ENCODE measurements at places on chromosomes 2 and 18. TPM values are rescaled to one million over a fixed set of nuclear protein-coding genes. Genes with fewer than 3 reads are reported as not detected.
A peak's percentile ranks its signal among the peaks of the same experiment; 100 is the strongest.

The ROCK1 gene
- polyA plus RNA-seq = 28.5 TPM

The THSD7B gene
- polyA plus RNA-seq = not detected

The ALKAL2 gene
- 0.14 TPM for polyA plus RNA-seq

The DNAH7 gene
- 0.74 TPM for polyA plus RNA-seq

DNA sequence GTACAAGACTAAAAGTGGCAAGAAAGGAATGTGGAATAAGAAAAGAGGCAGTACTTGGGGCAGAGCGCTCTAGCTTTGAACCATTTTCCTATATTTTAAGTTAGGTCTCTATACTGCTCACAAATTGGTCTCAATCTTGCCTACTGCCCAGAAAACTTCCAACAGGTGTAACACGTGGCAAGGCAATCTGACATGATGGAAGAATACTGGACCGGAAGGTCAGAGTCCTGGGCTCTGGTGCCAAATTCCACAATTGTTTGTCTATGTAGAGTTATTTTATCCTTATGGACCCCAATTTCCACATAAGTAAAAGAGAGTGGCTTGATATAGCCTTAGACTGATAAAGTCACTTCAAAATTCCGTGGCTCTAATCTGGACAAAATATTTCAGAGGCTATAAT is 28.9 kb downstream of the NHEJ1 start:
- DNase-seq = no peak

DNA sequence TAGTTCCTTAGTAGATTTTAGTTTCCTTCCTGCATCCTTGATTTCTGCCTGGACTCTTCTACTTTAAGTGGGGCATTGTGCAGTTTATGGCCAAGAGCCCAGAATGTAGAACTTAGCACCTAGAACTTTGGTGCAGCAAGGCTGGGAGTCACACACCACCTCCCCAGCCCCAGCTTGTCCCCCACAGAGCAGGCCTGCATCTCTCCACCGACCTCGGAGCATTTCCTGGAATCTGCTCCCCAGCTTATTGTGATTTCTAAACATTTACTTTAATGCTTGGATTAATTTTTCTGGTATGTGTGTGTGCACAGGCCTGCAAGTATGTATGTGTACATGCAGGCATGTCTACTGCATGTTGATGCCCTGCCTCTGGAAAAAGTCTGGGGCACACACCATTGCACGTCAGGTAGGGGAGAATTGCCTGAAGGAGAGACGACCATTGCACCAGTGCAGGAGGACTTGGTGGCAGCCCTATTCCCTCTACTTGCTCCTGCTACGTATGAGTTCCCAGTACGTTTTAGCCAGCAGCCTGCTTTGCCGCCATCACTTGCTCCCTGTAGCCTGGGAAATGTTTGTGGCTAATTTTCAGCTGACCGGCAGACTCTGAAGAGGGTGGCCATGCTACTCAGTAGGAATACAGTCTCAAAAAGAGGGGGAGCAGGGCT is 419.9 kb upstream of the HS6ST1 start:
- no peak for DNase-seq

DNA sequence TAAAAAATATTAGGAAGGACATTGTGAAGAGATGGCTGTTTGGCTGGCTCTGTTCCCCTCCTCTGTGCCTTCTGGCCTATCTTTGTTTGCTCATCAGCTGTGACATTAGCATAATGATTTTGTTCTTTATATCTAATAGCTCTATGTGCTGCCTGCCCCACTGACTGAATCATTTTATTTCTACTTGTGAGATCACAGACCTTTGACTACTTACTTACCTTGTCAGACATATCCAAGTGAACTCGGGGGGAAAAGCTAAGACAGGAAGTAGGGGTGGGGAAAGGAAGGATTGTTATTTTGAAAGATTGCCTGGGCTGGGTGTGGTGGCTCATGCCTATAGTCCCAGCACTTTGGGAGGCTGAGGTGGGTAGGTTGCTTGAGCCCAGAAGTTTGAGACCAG is 104.2 kb downstream of the ASAP2 start:
- DNase-seq = no peak

DNA sequence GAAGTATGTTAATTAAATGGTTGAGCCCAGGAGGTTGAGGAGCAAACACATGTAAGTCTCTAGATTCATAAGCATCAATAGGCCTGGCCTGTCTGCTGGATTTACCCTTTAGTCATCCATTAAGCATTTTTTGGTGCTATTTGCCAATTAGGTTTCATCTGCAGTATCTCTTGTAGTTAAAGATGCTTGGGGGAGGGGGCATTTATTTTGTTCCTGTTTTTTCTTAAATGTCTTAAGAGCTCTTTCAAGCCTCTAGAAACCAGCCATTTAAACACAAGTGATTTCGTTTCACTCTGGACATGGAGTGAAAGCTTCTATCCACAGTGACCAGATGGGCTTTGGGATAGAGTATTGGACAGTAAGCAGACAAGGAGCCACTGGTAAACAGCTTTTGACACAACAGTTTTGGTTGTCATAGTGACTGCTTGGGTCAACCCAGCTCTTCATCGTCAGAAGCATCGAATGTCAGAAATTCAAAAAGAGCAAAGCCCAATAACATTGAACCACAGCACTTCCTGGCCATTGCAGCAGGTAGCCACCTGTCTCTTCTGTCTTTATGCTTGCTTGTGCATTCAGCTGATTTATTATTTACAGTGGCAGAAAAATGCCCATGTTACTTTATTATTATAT is 4.9 kb downstream of the QPCT start:
- no peak for DNase-seq

- DNase-seq = no peak
These were observed 2.1 kb upstream of the RGPD4 start for GRCh38 chr2:107824451-107825205.

GRCh38 chr18:38923540-38923939 is 1357.9 kb upstream of the CELF4 start:
- DNase-seq = no peak

GRCh38 chr2:132522901-132523300 is 106.3 kb downstream of the GPR39 start:
- DNase-seq = no peak

GRCh38 chr2:153311432-153311831 is 167.1 kb downstream of the RPRM start:
- no peak for DNase-seq

DNA sequence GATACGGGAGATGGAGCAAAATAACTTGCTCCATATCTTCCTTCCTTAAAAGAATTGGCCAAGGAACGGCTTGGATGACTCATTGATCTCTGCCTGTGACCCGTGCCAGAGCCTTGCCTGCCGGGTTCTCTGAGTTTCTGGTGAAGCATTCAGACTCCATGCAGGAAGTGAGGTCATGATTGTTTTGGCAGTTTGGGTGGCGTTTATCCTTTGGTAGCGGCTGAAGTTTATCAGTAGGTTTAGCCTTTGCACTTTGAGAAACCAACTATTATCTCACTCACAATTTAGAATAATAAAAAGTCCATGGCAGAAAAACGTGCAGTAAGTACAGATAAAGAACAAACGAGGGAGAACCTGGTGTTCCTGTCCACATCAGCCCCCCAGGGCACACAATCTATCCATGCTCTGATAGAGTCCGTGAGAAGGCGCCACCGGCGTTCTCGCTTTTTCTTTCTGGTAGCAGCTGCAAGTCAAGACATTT is 15.0 kb upstream of the CTAGE1 start:
- DNase-seq = peak; percentile 78

- DNase-seq = no peak
These were observed 54.4 kb downstream of the NCKAP5 start for GRCh38 chr2:133513893-133514292.

DNA sequence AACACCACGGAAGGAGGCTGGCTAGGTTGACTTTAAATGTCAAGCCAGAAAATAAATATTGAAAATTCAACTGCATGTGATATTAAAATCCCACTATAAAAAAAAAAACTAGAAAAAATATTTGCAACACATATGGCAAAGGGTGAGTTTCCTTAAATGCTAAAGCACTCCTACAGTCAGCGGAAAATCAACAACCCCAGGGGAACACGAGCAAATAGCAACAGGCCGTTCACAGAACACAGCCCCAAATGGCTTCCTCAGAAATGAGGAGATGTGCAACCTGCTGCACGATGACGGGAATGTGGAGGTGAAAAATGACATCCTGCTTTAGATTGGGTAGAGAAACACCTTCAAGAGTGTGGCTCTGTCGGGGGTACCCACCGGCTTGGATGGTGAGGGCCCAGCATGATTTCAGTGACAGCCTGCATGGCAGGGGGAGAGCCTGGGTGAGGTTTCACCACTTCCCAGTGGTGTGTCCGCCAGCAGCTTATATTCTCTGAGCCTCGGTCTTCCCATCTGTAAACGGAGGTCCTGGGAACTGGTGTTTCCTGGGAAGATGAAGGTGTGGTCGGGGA is 157.9 kb upstream of the GLI2 start:
- DNase-seq = no peak

Measured in AG04450 (cell line).